ENCODE measurements at places on chromosomes 3 and 15. TPM values are rescaled to one million over a fixed set of nuclear protein-coding genes. Genes with fewer than 3 reads are reported as not detected.

DNA sequence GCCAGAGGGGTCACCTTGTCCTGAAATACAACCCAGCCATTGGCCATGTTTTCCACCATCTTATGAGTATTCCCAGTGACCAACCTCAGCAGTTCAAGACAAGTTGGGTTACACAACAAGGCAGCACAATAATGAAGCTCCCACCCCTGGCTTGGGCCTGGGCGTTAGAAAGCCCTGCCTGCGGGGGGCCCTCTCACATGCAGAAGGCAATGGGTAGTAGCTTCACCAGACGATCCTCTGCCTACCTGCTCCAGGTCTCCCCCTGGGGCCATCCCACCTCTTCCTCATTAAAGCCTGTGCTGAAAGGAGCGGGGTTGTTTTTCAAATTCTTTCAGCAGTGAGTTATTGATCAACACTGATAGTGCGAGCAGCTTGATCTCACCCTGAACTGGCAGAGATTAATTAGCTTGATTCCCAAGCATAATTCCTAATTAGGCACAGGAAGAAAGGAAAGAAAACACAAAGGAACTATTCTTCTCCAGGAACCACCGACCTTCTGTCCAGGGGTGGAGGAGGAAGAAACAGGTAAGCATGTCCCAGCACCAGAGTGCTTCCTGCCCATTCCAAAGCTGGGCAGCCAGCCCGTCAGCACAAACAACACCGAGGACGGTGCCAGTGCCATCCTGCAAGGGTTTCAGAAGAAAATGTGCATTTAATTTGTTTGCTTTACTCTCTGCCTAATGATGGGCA, 79.7 kb upstream of the CGNL1 start:
- no peak for DNase-seq

DNA sequence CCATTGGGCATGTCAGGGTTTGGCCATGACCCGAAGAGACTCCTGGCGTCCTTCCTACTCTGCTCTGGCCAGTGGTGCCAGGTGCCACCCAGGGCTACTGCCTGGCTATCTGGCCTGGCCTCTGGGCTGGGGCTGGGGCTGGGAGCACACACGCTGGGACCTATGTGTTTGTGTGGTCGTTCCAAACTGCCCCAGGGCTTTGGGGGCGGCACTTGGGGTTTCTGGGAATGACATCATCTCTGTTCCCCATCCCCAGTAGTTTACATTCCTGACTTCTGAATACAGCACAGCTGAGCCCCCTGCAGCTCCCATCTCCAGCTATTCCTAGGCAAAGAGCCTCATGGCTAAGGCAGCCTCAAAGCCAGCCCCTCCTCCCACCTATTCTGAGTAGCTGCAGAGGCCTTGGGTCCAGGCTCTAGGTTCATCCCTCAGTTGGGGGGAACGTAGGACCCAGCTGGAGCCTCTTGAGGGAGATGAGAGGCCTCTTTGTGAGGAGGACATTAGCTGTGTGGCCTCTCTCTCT, 24.3 kb downstream of the PLEKHO2 start:
- no peak for DNase-seq

GRCh38 chr15:99429681-99430081, 136.1 kb upstream of the MEF2A start:
- DNase-seq: no peak

DNA sequence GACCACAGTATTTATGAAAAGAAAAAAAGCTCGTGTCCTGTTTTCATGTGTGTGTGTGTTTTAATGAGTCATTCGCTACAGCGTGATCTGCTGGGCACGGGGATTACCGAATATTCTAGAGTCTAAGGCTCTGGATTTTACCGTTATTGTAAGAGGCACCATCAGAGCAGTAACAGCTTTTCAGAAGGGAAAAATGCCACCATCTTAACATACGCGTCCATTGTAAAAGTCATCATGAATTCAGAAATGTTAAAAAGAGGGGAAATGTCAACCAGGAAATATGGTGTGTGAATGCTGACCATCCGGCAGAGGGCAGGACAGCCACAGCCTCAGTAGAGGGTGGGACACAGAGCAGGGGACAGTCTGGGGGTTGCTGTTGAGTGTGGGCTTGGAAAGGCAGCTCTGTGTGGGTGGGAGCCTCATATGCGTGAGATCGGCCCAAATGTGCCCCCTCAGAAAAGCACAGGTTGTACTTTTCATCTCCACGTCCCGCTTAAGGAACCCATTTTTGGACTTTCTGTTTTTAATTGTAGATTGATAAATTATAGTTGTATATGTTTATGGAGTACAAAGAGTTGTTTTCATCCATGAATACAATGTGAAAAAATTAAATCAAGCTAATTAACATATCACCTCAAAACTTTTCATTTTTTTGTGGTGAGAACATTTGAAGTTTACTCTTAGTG, 69.6 kb downstream of the ASB7 start:
- DNase-seq: peak; percentile 56

DNA sequence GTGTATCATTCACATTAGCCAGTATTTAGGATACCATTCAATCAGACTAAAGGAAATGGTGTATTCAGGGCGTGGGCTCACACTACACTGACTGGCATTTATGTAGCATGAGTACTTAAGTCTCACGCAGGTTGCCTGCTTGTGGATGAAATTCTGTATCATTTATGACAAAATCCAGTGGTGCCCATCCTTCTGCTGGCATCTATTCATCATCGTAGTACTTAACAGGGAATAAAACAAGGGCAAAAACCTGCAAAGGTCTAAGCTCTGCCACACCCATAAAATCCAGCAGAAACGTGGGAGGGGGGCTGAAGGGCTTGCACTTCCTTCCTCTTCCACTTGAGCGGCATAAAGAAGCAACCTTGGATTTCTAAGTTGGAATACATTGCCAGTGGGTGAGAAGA, 2.7 kb downstream of the GAP43 start:
- DNase-seq: no peak

- no peak for DNase-seq
Measured at GRCh38 chr3:13300546-13301285, 119.4 kb downstream of the NUP210 start.

GRCh38 chr3:193832833-193833413, 239.9 kb downstream of the OPA1 start:
- no peak for DNase-seq

- peak; percentile 20 for DNase-seq
Measured at GRCh38 chr3:168338161-168338560, 242.4 kb upstream of the GOLIM4 start.

DNA sequence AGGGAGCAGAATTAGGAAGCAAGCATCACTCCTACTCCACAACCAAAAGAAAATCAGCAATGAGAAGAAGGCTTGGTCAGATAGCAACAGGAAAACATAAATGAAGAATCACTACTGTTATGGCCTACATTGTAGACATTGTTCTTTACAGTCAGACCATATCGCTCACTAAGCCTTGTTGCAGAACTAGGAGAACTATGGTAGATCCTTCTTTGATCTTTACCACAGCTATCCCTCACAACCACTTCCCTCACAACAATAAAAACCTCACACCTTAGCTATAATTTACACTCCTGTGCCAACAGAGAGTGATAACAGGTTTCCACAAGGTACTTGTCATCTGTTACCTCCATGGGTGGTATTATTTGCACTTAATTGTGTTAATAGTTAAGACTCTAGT, 126.6 kb downstream of the WDR76 start:
- DNase-seq: no peak

DNA sequence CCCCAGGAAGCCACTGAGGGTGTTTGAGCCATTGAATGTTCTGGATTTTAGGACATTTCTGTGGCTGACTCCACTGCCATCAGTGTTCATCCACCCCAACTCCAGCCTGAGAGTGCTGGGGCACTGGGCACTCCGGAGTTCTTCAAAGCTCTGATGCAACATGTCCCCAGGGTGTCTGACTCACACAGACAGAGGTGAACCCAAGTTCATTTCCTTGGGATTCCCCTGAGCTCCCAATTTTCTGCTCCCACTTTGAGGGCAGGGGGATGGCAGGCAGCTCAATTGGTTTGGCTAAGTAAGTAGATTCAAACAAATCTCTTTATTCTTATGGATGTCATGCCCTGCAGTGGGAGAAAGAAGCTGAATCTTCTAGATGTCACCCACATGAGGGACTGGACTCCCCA, 2.2 kb downstream of the STRA6 start:
- DNase-seq: peak; percentile 93

- DNase-seq: no peak
Measured at GRCh38 chr15:63971427-63971805, 74.9 kb downstream of the DAPK2 start.

- DNase-seq: no peak
Measured at GRCh38 chr3:133941415-133941821, 45.7 kb upstream of the RAB6B start.

GRCh38 chr15:47414207-47414606, 303.1 kb upstream of the SEMA6D start:
- DNase-seq: no peak

DNA sequence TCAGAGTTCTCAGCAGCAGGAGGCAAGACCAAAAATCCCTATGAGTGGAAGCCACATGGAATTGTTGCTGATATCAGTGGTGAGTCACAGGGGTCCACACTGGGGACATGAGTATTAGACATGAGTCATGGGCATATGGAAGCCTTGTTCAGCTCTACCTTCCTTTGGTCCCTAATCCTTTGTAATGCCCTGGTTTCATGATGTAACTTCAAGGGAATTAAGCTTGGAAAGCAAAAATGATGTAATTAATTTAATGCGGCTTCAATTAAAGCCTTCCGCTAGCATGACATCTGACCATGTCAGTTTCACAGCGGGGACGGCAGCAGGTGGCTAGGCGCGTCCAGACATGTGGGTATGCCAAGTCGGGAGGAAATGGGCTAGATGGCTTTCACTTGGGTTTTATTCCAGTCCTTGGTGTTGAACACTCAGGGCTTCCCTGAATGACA, 176.1 kb upstream of the RGMA start:
- DNase-seq: no peak

DNA sequence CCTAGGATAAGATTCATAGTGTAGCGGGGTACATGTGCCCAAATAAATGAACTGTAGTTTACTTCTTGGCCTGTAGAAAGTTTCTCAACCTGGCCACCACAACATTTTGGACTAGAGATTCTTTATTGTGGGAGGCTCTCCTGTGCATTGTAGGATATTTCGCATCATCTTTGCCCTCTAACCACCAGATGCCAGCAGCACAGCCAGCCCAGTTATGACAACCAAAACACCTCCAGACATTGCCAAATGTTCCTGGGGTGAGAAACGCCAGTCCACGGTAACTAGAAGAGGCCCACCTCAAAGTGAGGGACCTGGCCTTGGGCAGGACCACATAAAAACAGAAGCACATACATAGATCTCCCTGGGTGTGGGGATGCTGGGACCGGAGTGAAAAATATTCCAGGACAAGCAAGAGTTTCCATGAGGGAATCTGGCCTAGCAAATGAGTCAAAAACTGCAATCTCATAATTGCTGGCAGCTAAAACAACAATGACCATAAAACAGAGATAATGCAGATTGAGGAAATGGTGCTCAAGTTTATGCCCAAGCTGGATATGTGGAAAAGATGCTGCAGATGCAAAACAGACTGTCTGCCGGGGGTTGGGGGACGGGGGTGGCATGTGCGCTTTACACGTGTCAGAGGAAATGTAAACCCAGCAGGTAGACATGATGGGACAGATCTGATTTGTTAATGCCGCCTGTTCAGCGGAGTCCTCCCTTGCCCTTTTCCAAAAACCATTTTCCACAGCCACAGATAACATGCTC, 39.7 kb downstream of the ARHGEF3 start:
- no peak for DNase-seq

GRCh38 chr3:16455001-16455400, 58.5 kb downstream of the RFTN1 start:
- DNase-seq: no peak

DNA sequence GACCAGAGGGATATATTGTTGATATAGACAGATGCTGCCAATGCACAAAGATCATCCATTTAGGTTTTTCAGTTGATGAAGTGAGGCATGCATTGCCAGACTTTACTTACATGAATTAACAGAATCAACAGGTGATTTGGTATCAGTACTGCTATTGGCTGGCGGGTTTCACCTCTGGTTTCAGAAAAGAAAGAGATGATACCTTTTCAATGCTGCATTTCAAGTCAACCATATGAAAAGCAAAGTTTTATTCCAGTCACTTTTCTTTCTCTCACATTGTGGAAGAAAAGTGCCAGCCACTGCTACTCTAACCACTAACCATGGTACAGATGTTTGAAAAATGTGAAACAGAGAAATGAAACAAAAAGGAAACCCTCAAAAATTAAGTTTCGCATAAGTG, 289.1 kb downstream of the TIGIT start:
- no peak for DNase-seq

DNA sequence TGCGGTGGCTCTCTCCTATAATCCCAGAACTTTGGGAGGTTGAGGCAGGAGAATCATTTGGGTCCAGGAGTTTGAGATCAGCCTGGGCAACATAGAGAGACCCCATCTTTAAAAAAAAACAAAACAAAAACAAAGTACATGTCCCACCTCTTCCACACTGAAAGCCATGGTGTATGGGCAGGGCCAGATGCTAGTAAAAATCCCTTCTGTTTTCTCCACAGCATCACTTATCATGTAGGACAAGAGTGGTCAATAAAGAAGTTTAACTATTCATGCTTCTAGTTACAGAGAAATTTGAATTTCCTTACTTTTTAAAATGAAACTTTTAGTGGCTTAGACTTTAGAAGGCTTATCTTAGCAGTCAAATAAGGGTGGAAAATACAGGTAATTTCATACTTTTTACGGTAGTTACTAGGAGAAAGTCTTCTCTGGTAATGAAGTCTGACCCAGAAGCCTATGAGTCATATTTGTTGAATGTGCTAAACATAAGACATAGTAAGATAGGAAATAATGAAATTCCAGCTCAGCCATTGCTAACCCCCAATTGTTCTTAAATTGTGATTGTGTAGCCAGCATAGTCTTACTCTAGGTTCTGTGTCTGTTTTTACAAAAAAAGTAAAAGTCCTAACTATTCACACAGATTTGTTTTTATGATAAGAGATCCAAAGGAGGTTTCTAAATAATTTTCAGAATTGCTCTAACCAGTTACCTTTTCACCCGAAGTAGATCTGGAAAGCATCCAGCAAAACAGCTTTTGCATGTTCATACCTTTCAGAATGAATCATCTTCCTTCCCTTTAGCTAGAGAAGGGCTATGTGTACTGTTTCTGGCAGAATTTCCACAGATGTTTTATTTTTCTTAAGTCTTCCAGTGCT, 16.4 kb upstream of the ZNF609 start:
- DNase-seq: peak; percentile 26

GRCh38 chr15:101303408-101303807, 8.4 kb upstream of the SNRPA1 start:
- DNase-seq: no peak

DNA sequence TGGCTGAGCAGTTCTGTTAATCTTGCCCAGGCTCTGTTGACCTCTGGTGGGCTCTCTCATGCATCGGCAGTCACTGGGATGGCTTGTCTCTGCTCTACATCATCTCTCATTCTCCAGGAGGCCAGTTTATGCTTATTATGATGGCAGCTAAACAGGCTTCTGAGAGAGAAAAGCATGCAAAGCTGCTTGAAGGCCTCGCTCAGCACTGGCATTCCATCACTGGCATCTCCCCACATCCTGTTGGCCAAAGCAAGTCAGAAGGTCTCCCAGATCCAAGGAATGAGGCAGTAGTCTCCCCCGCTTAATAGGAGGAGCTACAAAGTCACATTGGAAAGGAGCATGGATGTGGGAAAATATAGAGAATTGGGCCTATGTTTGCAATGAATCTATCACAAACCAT, 212.6 kb downstream of the ZNF621 start:
- DNase-seq: no peak

C3orf22 gene
- not detected for total RNA-seq

SNX4 gene
- total RNA-seq: 28.6 TPM

GPR149 gene
- not detected for total RNA-seq

CFAP92 gene
- 4.8 TPM for total RNA-seq

SPINK8 gene
- total RNA-seq: not detected

SCAANT1 gene
- not detected for total RNA-seq

GBE1 gene
- 23.1 TPM for total RNA-seq

TEX55 gene
- not detected for total RNA-seq

CDC25A gene
- total RNA-seq: 10.5 TPM

ZDHHC19 gene
- not detected for total RNA-seq

FHIT gene
- 7.6 TPM for total RNA-seq

Data from PC-9 (cell line).